ENCODE measurements at places on chromosomes 4 and X. TPM values are rescaled to one million over a fixed set of nuclear protein-coding genes. Genes with fewer than 3 reads are reported as not detected.

The LUZP4 gene
- total RNA-seq = not detected

The EVC2 gene
- total RNA-seq = 17.7 TPM

GRCh38 chr4:188661502-188661901 is 522.3 kb downstream of the TRIML1 start:
- DNase-seq = no peak

DNA sequence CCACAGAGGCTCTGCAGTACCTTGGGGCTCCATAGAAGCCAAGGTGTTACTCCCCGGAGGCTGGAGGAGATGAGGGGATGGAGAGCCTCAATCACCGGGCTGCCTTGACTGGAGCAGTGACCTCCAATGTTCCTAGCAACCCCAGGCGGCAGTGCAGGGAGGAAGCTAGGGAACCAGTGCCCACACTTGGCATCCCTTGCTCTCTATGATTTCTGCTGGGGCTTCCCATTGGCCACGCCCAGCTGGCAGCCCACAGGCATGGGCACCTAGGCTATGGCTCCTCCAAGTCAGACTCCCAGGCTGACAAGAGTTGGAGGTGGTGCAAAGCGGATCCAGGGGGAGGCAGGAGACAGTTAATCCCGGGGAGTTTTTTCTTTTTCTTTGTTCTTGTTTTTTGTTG is 229.7 kb downstream of the EVC2 start:
- no peak for DNase-seq

DNA sequence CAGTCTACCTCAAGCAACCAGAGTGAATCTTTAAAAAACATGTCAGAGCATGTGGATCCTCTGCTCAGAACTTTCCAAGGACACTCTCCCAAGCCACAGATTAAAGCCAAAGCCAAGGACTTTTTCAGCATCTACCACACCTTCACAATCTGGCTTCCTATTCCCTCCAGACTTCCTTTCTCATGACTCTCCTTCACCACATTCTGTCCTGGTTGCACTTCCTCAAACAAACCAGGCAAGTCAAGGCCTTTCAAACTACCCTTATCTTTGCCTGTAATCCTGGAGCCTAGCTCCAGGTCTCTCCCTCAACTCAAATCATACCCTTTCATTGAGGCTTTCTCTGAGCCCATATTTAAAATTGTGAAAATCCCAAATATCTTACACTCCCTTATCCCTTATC is 191.6 kb upstream of the GALNTL6 start:
- no peak for DNase-seq

- no peak for DNase-seq
Measured at GRCh38 chrX:10564484-10564883, 55.9 kb downstream of the MID1 start.
